ENCODE measurements at places on chromosomes 2 and 18.

DNA sequence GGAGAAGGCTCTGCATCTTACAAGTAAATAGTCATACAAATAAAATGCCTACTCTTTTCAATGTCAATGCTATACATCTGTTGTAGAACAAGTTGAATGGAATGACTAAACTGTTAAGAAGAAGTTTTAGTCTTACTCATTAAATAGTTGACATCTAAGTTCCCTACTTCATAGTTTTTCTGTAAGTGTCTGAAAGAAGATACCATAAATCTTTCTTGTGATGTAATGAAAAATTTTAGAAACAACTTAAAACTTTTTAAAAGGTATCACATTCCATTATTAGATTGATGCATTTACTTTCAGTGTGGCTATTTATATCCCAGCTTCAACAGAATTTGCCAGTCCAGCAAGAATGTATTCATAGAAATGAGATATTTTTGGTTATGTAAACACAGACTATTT is 185.2 kb upstream of the EPC2 start:
- no peak for DNase-seq

DNA sequence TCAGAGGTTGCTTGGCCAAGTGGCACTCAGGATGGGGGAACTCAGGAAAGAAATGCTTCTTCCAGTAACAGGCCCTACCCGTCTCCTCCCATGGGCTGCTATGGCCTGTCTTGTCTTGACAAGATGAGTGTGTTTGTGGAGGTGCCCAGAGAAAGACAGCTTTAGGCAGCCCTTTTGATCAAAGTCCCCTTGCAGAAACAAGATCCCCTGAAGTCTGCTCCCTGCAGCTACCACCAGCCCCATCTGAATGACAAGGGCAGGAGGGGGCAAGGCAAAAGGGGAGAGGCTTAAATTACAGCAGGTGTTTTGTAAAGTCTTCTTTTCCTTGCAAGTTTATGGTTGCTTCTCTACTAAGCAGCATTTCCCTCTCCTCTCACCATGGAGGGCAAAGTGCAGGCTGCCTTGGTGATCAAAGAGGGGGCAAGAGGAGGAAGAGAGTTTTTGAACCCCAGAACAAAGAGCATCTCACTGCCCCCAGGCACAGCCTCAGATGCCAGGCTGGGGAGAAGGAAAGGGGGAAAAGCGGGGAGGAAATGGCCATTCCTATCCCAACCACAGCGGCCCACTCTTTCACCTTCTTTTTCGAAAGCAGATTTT is 6.7 kb downstream of the EVA1A start:
- DNase-seq = no peak

DNA sequence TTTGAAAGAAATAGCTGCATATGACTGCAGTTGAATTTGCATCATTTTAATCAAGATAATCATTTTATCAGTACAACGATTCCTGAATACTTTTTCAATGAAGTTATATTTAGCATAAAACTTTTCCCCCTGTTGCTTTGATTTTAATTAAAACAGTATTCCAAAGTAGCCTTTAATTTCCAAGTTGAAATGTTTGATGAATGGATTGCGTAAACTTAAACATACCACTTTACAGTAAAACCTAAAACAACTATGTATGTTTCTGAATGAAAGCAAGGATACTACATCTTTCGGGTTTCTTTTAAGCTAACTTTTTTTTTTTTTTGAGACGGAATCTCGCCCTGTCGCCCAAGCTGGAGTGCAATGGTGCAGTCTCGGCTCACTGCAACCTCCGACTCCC is 1.4 kb downstream of the SPAST start:
- DNase-seq = no peak

GRCh38 chr2:182554950-182555349 is 128.1 kb upstream of the PDE1A start:
- no peak for DNase-seq

- DNase-seq = no peak
Observed at GRCh38 chr2:11679016-11679415, 9.0 kb upstream of the NTSR2 start.

GRCh38 chr18:6414118-6414722 is 491 bp downstream of the L3MBTL4 start:
- DNase-seq = peak; percentile 30

DNA sequence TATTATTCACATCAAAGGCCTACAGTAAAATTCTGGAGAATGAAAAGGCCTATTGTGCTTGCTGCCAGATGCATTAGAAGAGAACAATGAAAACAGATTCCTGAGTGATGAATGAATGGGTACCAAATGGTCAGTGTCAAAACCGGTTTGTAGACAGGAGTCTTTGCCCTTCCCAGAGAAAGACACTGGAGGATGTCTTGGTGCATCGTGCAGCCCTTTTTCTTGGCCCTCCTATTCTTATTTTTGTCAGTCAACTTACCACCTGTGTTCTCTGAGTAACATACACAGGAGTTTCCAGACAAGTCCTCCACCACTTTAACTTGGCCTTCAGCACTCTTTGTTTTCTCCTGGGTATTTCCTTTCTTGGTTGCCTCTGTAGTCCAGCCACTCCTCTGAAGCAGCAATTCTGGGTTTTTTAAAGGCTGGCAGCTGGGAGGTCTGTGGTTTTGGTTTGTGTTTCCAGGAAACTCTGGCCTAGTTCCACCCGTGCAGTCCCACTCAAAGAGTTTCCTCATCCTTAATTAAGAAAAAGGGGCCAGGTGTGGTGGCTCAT is 29.4 kb downstream of the PSTPIP2 start:
- DNase-seq = no peak

DNA sequence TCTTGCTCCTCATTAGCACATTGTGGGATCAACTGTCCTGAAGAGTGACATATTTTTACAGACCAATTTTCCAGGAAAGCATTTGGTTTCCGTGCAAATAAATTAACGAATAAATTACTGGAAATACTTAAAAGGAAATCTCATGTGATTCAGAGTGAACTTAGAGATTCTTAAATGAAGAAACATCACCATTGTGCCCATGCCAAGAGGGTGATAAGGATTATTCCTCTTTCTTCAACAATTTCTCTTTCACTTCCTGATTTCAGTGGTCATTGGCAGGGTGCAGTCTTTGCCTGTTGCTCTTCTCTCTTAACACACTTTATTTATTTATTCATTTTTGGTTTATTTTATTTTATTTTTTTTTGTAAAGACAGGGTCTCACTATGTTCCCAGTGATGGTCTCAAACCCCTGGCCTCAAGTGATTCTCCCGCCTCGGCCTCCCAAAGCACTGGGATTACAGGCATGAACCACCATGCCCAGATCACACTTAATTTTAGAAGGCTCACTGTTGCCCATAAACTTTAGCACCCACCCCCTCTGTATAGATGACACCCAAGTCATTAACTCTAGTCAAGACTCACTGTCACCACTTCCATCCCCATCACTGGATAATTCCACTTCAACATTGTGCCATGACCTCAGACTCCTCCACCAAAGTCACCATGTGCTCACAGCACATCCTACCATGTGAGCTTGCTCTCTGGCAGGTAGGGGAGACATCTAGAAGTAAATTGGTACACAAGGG is 92.6 kb upstream of the CERS6 start:
- DNase-seq = no peak

DNA sequence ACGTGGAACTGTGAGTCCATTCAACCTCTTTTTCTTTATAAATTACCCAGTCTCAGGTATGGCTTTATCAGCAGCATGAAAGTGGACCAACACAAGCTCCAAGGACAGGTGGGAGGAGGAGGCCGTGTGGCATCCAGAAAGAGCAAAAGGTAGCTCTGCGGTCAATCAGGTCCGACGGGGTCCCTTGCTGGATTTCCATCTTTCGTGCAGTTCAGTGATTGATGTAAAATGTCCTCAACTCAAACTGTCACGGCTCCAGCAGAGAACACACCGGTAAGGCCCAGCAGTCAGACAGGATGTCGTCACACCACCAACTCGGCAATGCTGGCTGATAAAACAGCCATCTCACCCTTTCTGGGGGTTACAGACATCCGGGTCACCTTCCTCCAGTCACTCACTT is 123.3 kb downstream of the PXDN start:
- no peak for DNase-seq

DNA sequence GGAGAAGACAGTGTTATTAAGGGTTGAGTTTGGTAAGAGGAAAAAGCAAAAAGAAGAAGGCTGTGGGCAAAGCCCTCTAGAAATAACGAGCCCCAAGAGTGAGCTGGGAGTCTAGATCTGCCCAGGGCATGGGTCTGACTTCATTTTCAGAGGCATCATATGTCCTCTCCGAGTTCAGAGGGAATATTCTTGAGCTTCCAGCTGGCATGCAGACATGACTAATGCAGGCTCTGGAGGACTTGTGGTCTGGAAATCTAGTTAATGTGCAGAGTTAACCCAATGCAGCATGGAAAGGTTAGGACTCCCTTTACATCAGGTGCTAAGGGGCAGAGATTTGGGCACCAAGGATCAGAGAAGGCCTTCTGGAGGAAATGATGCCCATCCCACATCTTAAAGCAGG is 7.3 kb downstream of the ACMSD start:
- no peak for DNase-seq

GRCh38 chr2:11270891-11271290 is 73.5 kb downstream of the ROCK2 start:
- DNase-seq = no peak

- DNase-seq = no peak
Observed at GRCh38 chr2:119800376-119800902, 40.7 kb downstream of the PTPN4 start.

DNA sequence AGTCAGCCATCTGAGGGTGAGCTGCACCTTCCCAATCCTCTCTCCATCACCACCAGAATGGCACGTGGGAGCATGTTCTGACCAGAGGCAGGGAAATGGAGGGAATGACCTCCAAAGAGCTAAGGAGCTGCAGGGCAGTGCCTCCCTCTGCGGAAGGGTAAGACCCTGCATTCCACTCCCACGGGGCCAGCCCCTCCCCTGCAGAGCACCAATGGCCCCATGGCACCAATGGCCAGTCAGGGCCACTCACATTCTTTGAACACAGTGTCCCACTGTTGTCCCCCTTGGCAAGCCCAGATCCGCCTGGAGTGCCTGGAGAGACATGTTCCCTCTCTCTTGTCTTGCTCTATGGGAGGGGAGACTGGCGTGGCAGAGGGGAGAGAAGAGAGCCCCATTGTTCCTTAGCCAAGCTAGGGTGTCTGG is 164.4 kb downstream of the TNS1 start:
- no peak for DNase-seq

GRCh38 chr2:188701836-188702235 is 272.3 kb upstream of the COL3A1 start:
- no peak for DNase-seq

- DNase-seq = no peak
Observed at GRCh38 chr2:68901199-68901514, 30.0 kb upstream of the BMP10 start.

DNA sequence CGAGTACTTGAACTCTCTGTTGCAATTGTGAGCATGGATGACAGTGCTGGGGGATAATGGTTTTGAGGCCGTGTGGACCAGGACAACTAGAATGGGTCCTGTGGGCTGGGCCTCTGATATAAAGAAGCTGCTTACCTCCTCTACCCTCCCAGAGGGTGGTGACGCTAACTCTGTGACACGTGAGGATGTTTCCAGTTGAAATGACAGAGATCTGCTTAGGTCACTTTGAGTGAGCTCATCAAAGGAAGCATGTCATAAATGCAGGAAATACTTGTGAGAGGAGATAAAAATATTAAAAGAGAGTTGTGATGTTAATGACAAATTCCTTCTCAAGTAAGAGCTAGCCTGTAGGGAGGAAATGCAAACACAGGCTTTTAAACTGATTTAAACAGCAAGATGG is 16.4 kb downstream of the RMC1 start:
- no peak for DNase-seq
